SW480 (cell line): ENCODE measurements at places on chromosomes 1 and 21.
A peak's percentile ranks its signal among the peaks of the same experiment; 100 is the strongest.

DNA sequence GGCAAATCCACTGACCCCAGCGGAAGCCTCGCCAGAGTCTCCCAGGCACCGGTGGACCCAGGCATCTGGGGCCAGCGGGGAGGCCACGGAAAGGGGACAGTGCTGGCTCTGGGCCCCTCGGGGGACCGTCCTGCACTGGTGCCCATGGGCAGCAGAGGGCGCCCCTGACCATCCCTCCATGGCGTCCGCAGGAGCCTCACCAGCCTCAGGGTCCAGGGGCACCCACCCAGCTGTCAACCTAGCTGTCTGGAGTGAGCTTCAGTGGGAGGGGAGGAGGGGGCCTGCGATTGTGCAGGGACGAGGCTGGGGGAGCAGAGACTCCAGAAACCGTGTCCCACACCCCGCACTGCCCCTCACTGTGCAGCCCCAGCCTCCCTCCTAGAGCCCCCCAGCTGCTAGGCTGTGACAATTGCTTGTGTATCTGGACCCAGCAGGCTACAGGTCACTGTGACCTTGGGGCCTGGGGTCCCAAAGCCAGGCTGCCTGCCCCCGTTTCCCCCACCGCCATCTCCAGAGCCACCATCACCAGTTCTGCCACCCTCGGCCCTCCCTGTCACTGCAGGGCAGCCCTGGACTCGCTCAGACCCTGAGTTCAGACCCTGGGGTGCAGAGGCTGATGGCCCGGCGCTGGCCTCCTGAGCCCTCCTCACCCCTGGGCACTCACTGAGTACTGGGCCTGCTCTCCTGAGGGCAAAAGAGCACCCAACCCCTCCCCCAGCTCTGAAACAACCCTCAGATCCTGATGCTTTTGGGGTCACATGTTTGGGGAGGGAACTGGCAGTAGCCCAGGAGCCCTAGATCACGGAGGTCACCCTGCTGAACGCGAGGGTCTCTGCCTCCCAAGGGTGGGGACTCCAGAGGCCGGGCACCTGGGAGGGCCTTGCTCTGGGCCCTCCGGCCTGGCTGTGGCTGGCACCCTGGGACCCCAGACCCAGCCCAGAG is 10.6 kb upstream of the COL6A1 start:
- DNase-seq, result no peak

DNA sequence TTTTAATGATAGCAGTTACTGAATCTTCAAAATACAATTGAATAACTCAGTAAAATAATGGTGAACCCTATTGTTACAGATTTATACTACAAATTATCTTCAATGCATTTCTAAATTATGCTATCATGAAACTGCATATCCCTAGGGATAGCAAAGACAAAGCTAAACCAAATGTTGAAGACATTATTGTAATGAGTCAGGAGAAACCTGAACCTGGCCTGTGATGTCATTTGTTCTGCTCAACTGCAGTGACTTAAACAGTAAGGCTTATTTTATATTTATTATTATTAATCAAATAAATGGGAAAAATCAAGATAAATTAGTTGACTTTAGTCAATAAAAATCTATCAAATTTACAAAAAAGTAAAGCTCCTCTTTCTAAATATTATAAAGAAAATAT is 100.3 kb downstream of the UCHL5 start:
- DNase-seq, result no peak

- peak; percentile 43 for DNase-seq
Measured at GRCh38 chr1:202154766-202155477, 5.5 kb downstream of the PTPN7 start.

GRCh38 chr1:91613595-91613994 is 112.9 kb downstream of the CDC7 start:
- DNase-seq, result peak; percentile 56

DNA sequence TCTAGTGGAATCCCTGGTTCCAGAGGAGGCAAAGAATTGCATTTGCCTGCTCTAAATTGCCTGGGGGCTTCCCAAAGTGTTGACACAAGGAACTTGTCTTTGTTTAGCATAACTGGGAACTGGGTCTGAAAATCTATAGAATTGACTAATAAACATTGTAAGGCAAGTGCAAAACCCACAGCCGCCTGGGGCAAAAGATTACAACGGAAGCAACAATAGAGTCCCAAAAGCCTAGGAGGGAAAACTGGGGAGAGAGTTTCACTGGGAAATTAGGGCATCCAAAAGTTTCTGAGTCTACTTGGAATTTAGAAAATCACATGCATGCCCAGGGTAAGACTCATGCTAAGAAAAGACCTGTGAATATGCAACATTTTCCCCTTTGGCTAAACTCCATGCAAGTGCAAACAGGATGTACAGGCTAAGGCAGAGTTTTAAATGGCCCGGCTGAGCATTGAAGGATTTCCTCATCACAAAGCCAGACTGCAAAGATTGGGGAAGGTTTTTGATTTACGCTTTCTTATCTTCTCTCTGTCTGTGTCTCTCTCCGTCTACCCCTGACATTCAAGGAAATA is 725.3 kb upstream of the NCAM2 start:
- no peak for DNase-seq

DNA sequence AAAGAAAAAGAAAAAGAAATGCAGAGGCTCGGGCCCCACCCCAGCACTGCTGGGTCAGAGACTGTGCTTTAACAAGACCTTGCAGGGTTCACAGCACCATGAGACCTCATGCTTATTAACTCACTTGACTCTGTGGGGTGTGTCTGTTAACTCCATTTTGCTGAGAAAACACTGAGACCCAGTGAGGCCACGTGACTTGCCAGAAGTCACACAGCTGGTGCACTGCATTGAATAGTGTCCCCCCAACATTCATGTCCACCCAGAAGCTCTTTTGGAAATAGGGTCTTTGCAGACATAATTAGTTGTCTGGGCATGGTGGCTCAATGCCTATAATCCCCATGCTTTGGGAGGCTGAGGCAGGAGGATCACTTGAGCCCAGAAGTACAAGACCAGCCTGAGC is 39.7 kb downstream of the CHD5 start:
- DNase-seq, result no peak

DNA sequence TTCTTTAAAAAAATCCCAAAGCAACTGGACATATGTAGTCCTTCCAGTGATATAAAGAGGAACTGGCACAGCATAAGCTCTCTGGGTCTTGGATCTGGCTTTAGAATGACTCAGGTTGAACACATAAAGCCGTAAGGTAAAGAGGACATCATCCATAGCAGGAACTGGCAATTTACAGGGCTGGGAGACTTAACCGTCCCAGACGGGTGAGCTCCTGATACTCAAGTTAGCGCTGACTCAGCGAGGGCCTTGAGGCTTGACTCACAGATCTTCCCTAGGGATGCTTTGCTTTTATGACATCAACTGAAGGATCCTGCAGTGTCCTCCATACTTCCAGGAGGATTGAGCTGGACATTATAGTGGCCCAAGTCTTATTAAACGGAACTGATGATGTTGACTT is 154.1 kb downstream of the CLIC6 start:
- no peak for DNase-seq

DNA sequence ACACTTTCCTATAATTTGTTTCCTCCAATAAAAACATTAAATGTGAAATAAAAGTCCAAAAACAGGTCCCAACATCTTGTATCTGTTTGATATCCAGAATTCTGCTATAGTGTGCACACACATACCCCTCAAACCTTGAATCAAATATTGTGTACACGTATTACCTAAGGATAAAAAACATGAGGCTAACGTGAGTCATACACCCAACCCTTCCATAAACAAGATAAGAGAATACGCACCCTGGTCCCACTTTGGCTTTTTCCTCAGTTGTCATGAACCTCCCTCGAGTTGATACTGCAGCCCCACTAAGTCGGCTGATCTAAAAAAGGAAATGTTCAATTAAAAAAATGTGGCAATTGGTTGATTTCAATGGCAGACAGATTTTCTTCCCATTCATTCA is 5.2 kb downstream of the KHDC4 start:
- DNase-seq, result no peak
